ENCODE measurements at places on chromosomes 3 and 15.

DNA sequence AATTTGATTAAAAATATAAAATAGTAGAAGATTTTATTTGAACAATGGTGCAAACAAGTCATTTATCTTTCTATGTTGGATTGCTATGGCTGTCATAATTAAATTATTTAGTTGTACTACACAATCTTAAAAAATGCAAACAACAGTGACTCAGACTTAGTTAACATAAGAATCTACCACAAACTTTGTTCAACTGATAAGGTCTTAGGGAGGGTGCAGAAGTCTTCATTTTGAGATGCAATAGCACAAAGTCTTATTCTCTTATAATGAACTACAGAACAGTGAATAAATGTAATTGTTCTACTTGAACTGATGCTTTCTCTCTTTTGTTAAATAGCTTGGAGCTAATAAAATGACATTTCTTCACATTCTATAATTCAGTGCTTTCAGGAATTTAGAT lies 482.8 kb upstream of the NAALADL2 start:
- DNase-seq: no peak

GRCh38 chr15:40776537-40777141 lies 6.9 kb downstream of the C15orf62 start:
- DNase-seq: no peak

GRCh38 chr3:154304116-154304786 lies 20.0 kb downstream of the DHX36 start:
- DNase-seq: peak; percentile 6

DNA sequence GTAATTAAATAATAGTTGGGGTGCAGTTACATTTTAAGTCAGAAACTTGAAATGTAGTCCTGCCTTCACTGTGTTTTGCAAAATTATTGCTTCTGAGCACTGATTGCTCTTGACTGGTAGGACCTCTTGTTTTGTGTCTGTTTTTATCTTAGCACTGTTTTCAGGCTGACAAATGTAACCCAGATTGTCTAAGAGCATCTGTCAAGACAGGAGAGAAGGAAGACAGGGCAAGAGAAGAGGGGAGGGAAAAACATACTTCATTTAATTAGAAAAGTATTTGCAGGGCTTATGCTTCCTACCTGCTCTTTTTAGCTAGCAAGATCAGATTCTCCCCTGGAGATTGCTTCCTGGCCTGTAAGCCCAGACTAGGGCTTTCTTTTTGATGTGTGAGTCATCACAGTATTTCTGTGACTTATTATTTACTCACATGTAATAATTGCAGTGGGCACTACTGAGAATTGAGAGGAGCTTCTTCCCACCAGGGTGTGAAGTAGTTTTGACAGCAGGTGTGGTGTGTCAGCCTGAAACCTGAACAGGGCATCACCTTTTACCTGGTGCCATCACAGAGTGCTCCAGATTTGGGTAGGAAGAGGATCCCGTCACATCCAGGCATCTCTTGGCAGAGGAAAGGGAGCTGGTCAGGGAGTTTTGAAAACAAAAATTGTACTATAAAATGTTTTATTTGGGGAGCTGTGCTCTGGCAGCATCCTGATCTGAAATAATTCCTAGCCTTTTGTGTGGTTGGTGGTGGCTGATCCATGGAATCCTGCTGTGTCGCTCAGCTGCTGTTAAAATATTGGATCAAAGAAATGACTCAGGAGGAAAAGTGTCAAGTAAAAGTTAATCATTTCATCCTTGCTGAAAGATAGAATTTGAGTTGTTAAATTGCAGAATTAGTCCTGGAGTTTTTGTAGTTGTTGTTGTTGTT lies 98.2 kb downstream of the TMEM108 start:
- DNase-seq: no peak

Measured in BJ (cell line).